Endothelial cell (in vitro differentiated cells): ENCODE measurements at places on chromosomes 5 and 9. TPM values are rescaled to one million over a fixed set of nuclear protein-coding genes. Genes with fewer than 3 reads are reported as not detected.

DNA sequence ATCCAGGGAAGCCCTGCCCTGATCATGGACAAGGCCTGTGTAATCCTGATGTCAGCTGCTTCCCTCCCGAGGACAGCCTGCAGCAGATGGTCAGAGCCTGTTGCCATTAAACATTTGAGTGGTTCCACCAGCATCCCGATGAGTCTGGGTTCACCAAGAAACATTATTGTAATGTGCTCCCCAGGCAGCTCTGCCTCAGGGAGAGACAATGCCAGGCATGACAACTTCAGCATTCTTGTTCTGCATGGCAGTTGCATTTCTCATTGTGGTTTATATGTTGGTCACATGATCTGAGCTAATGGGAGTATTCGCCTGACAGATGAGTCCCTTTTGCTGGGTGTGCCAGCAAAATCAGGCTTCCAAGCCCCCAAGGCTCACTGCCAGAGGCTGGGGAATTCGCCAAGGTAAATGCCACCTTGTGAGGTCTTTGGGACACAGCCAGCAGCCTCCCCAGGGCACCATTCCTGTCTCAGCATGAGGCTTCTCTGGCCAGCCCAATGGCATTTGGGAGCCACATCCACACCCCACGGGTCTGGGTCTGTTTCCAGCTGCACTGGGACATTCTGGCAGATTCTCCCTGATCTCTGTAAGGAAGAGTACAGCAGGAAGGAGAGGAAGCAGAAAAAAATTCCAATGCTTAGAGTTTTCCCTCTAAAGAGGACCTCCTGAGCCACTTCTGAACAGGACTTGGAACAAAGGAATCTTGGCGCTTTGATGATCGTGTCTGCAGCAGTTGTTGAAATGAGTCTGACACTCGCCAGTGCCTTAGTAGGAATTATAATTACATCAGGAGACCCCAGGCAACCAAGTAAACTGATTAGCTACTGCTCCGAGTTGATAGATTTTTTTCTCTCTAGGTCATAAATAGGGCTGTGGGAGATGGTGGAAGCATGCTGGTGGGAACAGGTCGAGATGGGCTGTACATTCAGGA is 18.7 kb downstream of the KCNIP1 start:
- DNase-seq, result no peak

- DNase-seq, result no peak
Observed at GRCh38 chr5:142998316-142999020, 228.3 kb downstream of the ARHGAP26 start.

- no peak for DNase-seq
Observed at GRCh38 chr9:134222018-134222573, 57.7 kb upstream of the RNU6ATAC start.

DNA sequence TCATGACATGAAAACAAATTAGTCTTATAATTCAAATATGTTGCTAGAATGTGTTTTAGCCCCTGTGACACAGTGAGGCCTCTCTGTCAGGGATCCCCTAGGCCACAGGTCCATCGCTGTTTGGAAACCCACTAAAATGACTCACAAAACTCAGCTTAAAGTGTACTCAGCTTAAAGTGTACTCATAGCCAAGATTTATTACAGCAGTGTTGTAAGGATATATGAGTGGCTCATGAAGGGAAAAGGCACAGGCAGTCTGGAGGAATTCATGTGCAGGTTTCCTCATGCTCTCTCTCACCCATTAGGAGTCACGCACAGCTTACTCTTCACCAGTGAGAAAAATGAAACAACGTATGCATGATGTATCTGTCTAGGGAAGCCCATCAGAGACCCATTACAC is 24.4 kb upstream of the TGFBI start:
- no peak for DNase-seq

DNA sequence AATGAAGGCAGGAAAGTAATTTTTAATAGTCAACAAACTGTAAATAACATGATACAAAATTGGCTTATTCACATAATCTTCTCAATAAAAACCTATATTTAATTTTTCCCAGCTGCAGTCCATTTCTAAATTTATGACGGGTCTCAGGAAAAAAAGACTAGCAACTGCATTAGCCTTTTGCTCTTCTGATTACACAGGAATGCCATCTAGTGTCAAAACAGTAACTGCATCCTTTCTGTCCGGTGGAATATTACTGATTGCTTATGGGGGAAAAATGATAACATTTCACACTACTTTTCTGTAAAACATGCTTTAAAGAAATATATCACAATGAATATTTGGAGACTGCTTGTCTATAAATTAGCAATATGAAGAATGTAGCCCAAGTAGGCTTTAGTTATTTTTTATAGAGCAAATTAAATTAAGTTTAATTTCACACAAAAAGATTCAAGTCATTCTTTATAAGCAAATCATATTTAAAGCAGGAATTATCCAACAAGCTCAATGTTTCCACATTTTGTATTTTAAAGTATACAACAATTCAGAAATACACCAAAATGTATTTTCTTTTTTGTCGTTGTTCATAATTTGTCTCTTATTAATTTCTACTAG is 534.7 kb downstream of the CDH10 start:
- DNase-seq, result no peak

DNA sequence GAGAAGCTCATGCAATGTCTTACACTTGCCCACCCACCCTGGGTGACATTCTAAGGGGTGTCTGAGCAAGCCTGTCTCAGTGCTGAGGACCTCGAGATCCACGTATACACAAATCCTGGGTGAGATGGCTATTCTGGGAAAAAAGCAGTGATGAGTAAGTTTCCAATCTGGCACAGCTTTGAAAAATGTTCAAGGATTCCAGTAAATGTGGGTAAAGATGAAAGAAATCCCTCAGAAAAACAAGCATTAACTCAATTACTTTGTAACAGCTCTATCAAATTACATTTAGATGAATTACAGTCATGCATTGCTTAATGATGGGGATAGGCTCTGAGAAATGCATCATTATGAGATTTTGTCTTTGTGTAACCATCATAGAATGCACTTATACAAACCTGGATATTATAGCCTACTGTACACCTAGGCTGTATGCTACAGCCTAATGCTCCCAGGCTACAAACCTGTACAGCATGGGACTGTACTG is 26.9 kb downstream of the GOLM1 start:
- no peak for DNase-seq

- no peak for DNase-seq
Observed at GRCh38 chr5:61440596-61440995, 108.5 kb downstream of the ZSWIM6 start.

GRCh38 chr9:108903420-108904103 is 30.4 kb downstream of the ELP1 start:
- no peak for DNase-seq

- DNase-seq, result no peak
Observed at GRCh38 chr5:1752881-1753280, 46.8 kb downstream of the MRPL36 start.

The SPEF2 gene
- 3.4 TPM for total RNA-seq

The SPINK6 gene
- not detected for total RNA-seq

The CYLC2 gene
- not detected for total RNA-seq

The ROR2 gene
- total RNA-seq, result 3.5 TPM

The ENTREP1 gene
- 11.8 TPM for total RNA-seq

The TGFBI gene
- 27.9 TPM for total RNA-seq

The FBN2 gene
- total RNA-seq, result 106 TPM

The CDK5RAP2 gene
- 50.8 TPM for total RNA-seq

The GALNT12 gene
- total RNA-seq, result 1.7 TPM

The PRR16 gene
- not detected for total RNA-seq

The GABRA6 gene
- not detected for total RNA-seq
